ENCODE measurements at places on chromosomes 1 and 21.

- DNase-seq = no peak
Measured at GRCh38 chr1:62964141-62964540, 180.2 kb downstream of the ATG4C start.

GRCh38 chr1:56334047-56334446 lies 245.3 kb downstream of the PLPP3 start:
- DNase-seq = no peak

DNA sequence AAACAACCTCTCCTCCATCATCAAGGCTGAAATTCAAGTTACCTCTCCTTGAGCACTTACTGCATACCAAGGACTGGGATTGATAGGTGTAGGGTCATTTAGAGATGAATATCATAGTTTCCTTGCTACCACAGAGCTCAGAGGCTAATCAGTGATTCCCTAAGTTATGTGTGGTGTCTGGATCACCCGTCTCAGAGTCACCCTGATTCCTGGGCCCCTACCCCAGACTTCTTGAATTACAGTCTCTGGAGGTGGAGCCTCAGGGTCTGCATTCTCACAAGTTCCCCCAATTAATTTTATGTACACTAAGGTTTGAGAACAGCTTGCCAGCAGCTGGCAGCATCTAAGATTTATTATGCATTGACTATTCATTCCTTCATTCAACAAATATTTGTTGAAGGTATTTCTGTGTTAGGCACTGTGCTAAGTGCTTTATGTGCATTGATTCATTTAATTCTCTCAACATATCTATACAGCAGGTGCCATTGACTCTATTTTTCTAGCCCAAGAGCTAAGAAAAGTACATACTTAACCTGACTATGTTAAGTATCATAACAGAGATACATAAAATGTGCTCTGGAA lies 182.9 kb upstream of the FGGY start:
- DNase-seq = no peak

DNA sequence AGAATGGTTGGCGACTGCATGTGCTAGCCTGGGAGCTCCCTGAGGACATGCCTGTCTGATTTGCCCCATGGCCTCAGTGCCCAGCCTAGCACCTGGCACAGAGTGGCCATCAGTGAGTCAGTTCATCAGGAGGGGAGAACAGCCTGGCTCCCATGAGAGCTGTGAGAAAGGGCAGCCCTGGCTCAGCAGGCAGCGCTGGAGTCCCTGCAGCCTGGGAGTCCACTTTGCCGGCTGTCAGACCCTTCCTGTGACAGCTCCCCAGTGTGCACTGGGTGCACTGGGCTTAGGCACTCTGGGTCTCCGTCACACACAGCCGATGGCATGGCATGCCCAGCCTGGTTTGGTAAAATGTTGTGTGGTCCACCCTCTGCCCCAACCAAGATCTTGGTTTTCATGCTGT lies 28.7 kb downstream of the LDLRAP1 start:
- no peak for DNase-seq

DNA sequence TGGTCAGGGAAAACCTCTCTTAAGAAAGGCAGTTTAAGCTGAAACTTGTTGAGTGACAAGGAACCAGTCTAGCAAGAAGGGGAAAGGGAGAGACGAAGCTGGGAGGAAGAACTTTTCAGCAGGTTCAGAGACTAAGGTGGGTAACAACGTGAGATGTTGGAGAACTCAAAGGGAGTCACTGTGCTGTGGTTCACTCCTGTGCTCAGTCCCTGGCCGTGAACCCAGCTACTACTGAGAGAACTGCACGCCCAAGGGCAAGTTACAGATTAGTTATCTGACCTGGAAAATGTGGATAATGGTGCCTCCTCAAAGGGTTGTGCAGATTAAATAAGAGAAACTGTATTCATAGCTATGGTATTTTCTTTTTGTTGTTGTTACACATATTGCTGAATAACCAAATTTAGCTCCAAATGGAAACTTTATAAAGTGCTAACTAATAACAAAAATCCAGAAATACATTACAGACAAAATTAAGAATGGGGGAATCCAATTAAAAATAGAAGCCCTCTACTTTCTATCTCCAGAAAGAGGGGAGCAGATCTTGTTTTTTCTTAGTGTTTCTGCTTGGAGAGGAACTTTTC lies 2.9 kb downstream of the ZBTB40 start:
- DNase-seq = no peak

DNA sequence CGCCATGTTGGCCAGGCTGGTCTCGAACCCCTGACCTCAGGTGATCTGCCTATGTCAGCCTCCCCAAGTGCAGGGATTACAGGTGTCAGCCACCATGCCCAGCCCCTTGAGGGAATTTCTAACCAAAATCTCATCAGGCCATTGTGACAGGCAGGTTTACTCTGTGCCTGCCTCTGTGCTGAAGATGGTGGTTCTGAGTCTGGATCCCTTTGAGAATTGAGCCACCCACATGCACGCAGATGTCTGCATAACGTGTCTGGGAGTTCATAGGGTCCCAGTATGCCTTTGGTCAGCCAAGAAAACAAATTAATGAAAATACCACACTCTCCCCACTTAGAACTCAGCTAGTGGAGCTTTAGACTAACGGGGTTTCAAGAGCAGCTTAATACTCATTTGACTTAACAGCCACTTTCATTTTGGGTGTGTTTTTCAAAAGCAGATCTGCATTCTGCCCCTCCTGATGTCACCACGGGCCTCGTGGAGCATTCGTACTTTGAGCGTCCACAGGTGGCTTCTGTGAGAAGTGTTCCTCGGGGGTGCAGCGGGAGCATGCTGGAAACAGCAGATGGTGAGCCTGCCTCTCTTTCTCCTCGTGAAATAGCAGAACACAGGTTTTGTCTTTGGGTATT lies 45.3 kb downstream of the DIP2A start:
- peak; percentile 42 for DNase-seq

GRCh38 chr1:39130325-39130724 lies 74.2 kb upstream of the MACF1 start:
- DNase-seq = no peak

GRCh38 chr1:38624336-38625039 lies 235.1 kb downstream of the RRAGC start:
- DNase-seq = no peak

- DNase-seq = no peak
Measured at GRCh38 chr1:37764888-37765441, at the start of gene EPHA10. Gene EPHA10 (minus strand): TSS chr1:37765120. CDS start chr1:37765066, 54 bp downstream.

DNA sequence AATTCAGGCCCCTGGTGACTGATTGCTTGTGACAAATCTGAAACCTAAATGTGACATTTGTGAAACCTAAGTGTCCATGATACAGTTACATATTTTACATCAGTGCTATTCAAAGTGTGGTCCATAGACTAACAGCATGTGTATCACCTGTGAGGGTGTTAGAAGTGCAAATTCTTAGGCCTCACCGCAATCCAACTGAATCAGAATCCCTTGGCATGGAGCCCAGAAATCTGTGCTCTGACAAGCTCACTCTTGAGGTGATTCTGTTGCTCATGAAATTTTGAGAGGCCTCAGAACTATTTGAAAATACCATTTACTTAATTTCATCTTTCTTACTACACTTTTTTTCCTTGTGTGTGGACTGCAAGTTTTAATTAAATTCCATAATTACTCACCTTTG lies 587.9 kb downstream of the ADGRL2 start:
- DNase-seq = no peak

DNA sequence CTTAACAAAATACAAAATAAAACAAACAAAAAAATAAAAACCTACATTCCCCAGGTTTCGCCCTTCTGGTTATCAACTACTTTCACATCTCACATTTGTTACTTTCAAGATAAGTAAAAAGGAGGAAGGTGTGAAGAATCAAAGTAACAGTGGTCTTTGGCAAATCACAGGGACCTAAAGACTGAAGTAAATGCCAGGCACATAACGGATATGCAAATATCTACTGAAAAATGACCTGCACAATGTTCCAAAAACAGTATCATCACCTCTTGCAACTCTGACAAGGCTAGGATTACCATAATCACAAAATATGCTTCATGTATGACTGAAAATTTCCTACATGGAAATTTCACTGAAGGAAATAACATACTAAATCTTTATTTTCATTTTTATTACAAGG lies 29.3 kb downstream of the COP1 start:
- DNase-seq = peak; percentile 73

DNA sequence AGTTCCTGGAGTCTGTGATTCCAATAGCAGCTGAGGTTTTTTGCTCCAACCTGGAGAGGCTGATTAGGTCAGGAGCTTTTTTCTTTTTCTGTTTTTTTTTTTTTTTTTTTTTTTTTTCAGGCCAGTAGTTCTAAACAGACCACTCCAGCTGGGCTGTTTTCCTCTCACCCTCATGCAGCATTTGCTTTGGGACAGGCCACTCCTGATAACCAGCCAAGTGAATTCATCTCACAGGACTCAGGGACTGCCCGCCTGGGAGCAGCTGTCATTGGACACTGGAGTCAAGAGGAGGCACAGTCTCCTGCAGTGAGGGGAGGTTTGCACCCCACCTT lies 22.9 kb downstream of the PLXNA2 start:
- no peak for DNase-seq

- DNase-seq = peak; percentile 5
Measured at GRCh38 chr1:115300087-115300876, 37.8 kb downstream of the NGF start.

GRCh38 chr1:168921629-168922028 lies 184.9 kb upstream of the ATP1B1 start:
- no peak for DNase-seq

DNA sequence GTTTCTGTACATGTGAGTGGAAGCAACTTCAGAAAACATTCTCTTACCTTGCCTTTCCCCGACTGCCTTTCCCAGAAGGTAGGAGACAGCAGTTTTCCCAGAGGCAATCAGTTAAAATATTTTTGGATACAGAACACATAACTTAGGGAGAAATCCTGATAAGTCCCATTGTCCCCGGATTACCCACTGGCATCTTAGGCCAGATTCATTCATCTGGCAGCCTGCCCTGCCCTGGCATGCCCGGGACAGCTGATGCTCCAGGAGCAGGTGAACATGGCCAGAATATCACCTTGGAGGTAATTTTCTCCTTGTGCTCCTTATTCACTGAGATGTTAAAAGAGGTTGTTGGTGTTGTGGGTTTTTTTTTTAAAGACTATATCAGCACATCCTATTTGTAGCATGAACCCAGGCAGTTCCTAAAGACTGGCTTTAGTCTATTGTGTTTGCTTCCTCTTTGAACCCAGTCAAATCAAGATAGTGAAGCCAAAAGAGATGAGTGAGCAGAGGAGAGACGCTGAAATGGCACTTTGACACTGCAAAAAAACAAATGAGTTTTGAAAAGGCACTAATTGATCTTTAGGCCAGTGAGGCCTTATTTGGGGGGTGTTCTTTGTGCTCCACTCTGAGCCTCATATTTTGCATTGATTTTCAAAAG lies 139.6 kb downstream of the PLPP3 start:
- no peak for DNase-seq

GRCh38 chr1:18144916-18145647 lies 37.5 kb downstream of the IGSF21 start:
- DNase-seq = no peak

DNA sequence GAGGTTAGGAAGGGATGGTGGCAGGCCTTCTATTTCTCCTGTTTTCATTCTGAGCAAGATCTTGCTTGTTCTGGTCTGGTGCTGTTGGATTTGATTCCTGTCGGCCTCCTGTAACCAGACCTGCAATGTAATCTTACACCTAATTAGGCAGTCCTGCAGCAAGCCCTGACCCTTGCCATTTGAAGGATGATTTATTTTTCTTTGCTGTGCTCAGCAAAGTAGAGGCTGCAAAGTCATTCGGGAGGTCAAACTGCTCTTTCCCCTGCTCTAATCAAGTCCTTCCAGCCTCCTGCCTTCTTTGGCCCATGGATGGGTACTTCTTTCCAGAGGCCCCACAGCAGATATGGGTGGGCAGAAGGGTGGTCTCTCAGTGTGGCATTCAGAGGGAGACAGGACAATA lies 417.7 kb upstream of the USP24 start:
- DNase-seq = no peak

- no peak for DNase-seq
Measured at GRCh38 chr1:211259638-211260126, 516 bp downstream of the RCOR3 start.

- no peak for DNase-seq
Measured at GRCh38 chr1:3070644-3071564, 1.9 kb downstream of the PRDM16 start.

DNA sequence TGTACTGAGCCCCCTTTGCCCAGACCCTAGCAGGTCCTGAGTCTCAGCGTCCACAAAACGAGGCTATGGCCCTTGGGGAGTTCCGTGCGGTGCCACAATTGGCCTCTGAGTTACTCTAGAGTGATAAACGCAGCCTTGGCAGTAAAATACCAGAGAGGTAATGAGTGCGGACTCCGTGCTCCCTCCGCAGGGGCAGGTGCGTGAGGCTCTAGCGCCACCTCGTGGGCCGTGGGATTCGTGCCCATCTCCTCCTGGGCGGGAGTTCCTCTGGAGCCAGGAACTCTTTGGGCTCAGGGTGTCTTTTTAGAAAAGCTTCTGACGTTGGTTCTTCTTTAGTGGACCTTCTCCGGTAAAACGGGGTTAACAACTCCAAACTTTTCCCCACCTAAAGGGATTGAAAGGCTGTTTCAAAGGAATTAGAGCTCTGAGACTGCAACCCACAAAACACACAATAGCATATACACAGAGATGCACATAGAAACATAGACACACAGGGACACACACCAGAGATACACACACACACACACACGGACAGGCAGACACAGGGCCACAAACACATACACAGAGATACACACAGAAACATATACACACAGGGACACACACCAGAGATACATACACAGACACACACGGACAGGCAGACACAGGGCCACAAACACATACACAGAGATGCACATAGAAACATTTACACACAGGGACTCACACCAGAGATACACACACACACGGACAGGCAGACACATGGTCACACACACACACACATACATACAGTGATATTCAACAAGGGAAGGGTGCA lies 99.4 kb downstream of the KCNJ15 start:
- peak; percentile 75 for DNase-seq

DNA sequence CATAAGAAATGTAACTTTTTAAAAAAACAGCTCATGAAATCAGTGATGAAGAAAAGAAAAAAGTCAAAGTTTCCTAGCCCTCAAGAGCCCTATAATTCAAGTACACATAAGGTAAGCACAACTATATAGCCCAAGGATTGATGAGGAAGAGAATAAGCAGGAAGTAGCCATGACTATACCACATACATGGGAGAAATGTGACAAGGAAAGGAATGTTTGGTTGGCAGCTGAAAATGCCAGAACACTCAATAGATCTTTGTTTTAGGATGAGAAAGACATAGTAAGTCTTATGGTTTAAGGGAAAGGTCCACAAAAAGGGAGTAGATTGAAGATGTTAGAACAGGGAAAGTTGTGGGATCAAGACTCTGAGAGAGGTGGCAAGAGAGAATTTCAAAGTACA lies 5.7 kb downstream of the DOCK7 start:
- no peak for DNase-seq

GRCh38 chr1:114008480-114008941 lies 29.2 kb downstream of the OLFML3 start:
- DNase-seq = no peak
